CD8-positive, alpha-beta T cell (primary cell): ENCODE measurements at places on chromosomes 12 and 14.
A peak's percentile ranks its signal among the peaks of the same experiment; 100 is the strongest.

- no peak for DNase-seq
These were observed 3.4 kb downstream of the HSD17B6 start for GRCh38 chr12:56766535-56766934.

- DNase-seq: no peak
These were observed 5.5 kb downstream of the KRT80 start for GRCh38 chr12:52186118-52186840.

DNA sequence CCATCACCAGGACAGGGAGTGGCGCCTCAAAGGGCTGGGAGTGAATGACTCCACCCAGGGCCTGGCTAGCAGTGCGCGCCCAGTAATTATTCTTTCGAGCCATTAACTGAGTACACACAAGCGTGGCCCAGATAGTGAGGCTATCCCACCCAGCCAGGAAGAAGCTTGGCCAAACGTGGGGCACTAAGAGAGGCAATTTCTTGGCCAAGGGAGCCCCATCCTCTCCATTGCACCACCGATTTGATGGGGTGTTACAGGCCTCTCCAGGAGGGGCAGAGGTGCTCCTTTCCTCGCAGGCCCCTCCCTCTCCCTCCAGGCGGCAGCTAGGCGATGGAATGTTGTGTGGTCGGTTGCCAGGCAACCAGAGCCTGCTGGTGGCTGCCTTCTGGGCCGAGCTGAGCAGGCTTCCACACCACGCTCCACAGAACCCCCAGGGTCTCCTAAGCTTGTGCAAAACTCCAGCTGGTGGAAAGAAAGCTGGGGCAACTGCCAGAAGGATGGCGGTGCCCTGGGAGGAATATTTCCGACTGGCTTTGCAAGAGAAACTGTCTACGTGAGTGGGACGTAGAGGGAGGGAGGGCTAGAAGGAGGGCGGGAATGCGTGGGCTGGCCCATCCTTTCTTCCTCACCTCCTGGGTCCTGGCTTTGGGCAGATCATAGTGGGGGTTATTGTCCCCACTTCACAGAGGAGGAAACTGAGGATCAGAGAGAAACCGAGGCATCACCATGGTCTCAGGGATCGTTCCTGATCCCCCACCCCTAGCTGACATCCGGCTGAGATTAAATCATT is at the start of gene CFAP73:
CFAP73 (plus strand) TSS at position 364 of the 790 bp plus-strand sequence; CDS start at position 498, 134 bp downstream.
- DNase-seq: no peak

DNA sequence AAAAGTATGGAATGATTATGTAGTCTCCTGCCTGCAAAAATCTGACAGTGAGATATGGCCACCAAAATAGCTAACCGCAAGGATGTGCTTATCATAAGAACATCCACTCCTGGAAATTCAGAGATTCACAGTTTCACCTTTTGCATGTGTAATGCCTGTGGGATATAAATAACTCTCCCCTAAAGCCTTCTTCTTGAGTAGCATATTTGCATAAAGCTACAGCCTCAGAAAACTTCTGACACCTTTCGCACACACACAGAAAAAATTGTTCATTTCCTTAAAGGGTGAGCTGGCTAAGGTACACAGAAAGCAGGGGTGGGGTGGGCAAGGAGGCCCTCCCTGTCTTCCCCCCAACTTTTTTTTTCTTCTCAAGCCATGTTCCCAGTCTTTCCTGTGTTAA is 3.1 kb upstream of the IGF1 start:
- no peak for DNase-seq

DNA sequence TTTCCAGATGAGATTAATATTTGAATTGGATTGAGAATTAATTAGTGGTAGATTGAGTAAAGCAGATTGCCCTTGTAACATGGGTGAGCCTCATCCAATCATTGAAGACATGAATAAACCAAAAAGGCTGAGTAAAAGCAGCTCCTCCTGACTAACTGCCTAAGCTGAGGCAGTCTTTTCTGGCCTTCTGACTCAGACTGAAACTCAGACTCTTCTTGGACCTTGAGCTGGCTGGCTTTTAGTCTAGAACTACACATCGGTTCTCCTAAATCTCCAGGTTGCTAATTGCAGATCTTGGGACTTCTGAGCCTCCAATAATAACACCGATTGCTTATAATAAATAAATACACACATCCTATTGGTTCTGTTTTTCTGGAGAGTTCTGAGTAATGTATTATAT is 24.0 kb downstream of the FKBP11 start:
- no peak for DNase-seq

DNA sequence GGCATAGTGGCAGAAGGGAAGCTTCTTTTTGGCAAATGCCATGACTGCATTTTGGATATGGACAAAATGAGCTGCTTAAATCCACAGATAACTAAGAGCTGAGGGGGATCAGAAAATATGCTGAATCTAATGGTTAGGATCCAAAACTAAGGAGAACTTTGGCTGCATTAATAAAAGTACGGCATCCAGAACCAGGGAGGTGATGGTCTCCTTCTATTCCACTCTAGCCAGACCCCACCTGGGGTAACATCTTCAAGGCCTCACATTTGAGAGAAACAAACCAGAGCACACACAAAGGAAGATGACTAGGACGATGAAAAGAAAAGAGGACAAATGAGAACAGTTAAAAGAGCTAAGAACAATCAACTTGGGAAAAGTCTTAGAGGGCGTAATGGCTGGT is 27.6 kb downstream of the NT5DC3 start:
- no peak for DNase-seq

- peak; percentile 50 for DNase-seq
These were observed 199.5 kb upstream of the SFSWAP start for GRCh38 chr12:131511391-131511802.

DNA sequence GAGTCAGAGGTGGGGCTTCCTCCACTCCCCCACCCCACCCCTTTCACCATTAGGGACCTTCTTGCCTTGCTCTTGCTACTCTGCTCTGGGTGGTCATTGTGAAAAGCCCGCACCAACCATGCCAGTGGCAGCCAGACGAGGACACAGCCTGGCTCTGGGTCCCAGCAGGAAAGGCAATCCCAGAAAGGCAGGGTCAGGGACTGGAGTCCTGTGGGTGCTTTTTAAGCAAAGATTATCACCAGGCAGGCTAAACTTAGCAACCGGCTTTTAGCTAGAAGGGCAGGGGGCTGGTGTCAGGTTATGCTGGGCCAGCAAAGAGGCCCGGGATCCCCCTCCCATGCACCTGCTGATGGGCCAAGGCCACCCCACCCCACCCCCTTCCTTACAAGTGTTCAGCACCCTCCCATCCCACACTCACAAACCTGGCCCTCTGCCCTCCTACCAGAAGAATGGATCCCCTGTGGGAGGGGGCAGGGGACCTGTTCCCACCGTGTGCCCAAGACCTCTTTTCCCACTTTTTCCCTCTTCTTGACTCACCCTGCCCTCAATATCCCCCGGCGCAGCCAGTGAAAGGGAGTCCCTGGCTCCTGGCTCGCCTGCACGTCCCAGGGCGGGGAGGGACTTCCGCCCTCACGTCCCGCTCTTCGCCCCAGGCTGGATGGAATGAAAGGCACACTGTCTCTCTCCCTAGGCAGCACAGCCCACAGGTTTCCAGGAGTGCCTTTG is 1.2 kb upstream of the GAPDH start:
- peak; percentile 40 for DNase-seq

DNA sequence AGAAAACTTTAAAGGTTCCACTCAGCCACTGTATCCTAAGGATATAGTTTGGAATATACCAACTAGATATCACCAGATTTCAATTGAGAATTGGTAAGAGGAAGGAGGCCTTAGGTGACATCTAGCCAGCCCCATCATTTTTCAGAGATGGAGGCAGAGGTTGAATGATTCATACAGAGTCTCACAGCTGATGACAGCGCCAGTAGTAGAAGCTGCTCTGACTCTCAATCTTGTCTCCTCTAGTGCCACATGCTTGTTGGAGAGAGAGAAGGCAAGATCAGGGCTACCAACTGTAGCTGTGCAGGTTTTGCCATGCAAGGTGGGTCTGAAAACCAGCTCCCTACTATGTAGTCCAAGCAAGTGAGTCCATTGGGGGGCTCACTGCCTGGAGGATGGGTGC is 6.1 kb downstream of the FRMD6 start:
- no peak for DNase-seq

DNA sequence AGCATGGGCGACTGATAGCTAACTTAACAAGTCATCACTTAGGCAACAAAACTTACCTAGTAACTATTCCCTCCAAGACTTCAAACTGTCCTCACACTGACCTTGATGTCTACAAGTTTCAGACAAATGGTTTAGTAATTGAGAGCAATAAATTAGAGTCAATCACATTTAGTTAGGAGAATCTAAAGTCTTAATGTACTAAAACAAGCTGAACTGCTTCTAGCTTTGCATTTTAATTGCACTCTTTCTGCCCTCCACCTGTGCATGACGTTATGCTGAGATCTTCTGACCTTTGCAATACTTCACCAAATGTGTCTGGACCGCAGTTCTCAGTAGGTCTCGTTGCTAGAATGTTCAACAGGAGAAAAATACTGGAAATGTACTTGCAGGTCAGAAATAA is 158.0 kb downstream of the PIK3C2G start:
- no peak for DNase-seq
